ENCODE measurements at places on chromosomes 7 and 10.

DNA sequence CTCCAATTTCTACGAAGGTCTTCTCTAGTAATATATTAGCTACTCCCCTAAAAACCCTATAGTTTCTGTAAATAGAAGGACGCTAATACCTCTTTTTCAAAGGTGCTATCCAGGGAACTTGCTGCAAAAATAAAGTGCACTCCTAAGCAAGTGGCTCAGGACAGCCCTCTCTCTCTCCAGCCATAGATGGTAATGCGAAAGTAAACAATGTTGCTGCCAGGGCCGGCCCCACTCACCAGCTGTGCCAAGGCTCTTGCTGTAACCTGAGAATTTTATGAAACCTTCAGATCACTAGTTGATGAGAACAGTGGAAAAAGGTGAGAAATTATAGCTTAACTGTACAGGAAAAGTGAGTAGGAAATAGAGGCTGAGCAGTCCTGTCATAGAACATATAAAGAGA, 10.9 kb upstream of the TAS2R39 start:
- no peak for DNase-seq

GRCh38 chr10:128191847-128192246, 65.6 kb upstream of the MKI67 start:
- DNase-seq, result no peak

GRCh38 chr10:33010132-33011037, 52.4 kb upstream of the ITGB1 start:
- no peak for DNase-seq

GRCh38 chr7:103991406-103991805, 1.9 kb upstream of the RELN start:
- no peak for DNase-seq

- DNase-seq, result no peak
These were observed 4.2 kb downstream of the CYTH3 start for GRCh38 chr7:6268023-6268900.

Measured in stimulated activated CD8-positive, alpha-beta memory T cell treated with anti-CD3 and anti-CD28 coated beads, Interleukin-2, amount 100 ng/mL, for 1 hour (primary cell).